Effector memory CD8-positive, alpha-beta T cell (primary cell): ENCODE measurements at places on chromosomes 13 and 19.

- no peak for DNase-seq
These were observed 407.8 kb downstream of the ZNF536 start for GRCh38 chr19:30780032-30780431.

DNA sequence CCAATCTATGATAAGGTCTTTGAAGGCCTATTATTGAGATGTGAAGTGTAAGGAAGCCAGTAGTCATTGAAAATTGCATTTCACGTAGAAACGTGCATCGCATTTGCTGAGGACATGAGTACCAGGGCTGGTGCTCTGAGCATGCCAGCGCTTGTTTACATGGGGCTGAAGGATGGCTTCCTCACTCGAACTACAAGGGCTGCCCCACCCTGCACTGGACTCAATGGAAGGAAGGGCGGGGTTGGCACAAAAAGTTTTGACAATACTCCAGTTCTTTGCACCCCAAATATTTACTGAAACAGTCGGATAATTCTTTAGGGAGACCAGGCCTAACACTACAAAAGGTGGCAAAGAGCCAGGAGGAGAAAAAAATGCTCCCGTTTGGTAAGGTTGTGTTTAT is 28.9 kb upstream of the MED4 start:
- DNase-seq, result no peak

DNA sequence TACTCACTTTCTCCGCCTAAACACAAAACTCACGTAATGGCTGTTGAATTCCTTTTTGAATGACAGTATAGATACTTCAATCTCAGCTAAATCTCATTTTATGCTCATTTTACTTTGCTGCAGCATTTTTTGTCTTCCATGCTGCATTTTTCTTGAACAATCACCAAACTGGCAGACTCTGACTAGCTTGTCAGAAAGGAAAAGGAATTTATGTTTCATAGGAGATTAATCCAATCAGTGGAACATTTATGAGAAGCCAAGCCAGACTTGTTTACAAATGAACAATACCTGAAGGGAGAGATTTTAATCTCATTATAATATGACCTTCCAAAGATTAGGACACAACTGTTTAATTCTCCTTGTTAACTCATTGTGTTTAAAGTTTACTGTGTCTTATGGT is 1044.3 kb downstream of the DIAPH3 start:
- DNase-seq, result no peak

DNA sequence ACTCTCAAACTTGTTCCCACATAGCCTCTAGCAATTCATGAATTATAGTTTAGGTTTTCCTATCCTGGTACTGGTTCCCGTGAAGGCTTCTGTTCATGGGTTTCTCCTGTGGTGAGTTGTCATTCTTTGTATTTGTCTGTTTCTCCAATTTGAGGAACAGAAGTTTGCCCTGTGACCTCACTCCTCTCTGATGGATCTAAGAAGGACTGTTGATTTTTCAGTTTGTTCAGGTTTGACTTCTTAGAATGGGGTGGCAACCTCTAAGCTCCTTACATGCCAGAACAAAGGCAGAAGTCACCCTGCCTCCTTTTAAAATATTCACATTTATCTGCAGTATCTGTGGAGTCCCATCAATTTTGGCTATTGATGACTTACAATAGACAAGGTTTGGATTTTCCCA is 354.0 kb downstream of the SPRY2 start:
- no peak for DNase-seq

DNA sequence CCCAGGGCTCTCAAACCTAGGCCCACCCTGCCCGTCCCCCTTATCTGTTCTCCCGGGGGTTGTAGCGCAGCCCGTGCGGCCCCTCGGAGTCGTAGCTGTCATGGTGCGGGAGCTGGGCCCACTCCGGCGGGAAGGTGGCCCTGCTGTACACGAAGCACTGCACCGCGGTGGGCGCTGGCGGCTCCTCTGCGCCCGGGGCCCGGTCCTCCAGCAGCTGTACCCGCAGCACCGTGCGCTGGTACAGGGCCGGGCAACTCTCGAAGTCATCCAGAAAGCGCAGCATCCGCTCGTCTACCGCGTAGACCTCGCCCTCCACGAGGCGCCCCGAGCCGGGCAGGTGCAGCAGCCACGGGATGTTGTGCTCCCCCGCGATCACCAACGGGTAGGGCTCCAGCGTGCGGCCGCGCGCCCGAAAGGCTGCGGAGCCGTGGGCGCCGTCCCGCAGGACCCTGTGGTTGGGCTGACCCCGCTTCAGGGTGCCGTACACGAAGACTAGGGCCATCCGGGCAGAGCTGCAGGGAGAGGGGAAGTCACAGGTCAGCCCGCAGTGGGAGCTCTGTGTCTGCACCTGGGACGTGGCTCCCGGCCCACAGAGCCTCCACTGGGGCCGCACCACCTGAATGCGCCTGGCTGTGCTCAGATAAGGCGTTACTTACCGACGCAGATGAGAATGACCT is 56.4 kb downstream of the GGACT start:
- DNase-seq, result no peak

DNA sequence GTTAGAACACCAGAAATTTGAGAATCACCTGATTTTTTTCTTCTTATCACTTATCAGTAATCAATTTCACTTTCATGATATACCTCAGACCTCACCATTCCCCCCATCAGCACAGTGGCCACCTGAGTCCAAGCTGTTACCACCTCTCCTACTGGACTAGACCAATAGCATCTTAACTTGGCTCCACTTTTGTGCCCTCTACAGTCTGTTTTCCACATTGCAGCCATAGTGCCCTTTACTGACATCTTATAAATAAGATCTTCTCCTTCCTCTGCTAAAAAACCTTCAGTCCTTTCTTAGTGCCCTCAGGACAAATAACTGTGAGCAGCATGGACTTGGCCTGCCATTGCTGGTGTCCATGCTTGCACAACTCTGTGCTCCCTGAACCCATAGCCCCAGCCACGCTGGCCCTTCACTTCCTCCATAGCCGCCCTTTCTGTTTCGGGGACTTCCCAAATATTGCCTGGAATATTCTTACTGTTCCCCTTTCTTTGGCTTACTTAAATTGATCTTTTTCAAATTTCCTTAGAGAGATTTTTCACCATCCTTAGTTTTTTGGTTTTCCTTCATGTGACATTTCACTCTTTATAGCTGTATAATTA is 380.8 kb downstream of the LMO7 start:
- no peak for DNase-seq

DNA sequence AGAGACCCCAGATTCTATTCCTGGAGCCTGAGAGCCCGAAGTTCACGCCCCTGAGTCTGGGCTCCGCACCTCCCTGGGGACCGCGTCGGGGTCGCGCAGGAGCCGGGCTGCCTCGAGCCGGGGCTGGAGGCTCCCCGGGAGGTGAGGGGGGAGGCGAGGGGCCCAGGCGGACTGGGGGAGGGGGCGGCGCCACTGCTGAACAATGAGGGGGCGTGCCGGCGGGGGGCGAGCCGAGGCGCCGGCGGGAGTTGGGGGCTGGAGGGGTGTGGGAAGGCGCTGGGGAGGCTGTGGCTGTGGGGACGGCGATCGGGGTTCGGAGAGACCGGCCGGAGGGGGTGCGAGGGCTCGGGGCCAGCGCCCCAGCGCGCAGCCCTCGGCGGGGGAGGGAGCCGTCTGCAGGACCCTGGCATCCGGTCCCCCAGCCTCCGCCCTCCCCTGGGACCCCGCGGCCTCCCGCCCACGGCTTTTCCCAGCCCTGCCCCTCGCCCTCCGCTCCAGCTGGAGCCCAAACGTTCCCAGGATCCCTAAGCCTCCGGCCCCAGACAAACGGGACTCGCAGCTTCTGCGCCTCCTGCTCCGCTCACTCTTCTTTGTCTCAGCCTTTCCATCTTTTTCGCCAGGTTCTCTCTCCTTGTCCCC is 922 bp downstream of the PLEKHG2 start:
- DNase-seq, result no peak

DNA sequence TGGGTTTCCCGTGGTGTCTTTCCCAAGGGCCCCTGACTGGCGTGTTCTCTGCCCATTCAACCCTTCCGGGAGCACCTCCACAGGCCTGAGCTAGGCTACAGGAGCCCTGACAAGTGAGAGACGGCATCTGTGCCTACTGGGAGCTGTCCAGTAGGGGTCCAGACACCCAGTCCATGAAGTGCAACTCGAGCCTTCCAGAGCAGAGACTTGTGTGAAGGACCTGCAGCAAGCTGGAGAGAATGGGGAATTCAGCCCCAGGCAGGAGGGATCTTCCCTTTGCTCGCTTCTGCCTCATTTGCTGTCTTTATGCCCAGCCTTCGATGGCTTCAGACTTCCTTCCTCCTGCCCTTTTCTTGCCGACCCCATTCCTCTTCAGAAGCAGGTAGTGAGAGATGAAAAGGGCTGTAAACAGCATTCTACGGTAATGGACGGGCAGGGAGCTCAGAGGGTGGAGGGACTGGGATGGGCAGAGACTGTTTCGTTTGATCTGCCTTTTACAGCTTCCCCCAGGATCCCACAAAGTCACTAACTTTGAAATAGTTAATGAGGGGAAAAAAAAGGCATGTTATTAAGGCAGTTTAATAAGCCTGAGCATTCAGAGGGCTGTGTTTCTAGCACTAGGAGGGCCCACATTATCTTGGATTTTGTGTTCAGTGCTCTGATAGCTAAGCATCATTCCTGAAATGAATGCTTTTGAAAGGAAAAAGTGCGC is 327.6 kb downstream of the FGF9 start:
- no peak for DNase-seq

- DNase-seq, result no peak
These were observed 182.6 kb downstream of the EFNB2 start for GRCh38 chr13:106352850-106353249.

- no peak for DNase-seq
These were observed 393.8 kb downstream of the ITGBL1 start for GRCh38 chr13:101846249-101846648.

DNA sequence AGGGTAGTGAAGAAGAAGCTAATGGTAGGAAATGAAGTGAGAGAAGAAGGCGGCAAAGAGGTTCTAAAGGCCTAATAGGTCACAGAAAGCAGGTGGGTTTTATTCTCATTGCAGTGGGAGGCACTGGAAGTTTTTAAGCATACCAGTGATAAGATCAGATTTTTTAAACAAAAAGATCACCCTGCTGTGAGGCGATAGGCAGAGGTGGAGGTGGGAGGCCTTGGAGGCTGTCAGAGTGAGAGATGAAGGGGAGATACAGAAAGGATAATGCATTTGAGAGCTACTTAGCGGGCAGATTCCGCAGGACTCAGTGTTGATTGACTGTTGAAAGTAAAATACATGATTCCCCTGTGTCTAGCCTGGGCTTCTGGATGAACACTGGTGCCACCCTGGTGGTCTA is 116.7 kb upstream of the FRY start:
- DNase-seq, result no peak
